ENCODE measurements at places on chromosomes 6 and 20.

DNA sequence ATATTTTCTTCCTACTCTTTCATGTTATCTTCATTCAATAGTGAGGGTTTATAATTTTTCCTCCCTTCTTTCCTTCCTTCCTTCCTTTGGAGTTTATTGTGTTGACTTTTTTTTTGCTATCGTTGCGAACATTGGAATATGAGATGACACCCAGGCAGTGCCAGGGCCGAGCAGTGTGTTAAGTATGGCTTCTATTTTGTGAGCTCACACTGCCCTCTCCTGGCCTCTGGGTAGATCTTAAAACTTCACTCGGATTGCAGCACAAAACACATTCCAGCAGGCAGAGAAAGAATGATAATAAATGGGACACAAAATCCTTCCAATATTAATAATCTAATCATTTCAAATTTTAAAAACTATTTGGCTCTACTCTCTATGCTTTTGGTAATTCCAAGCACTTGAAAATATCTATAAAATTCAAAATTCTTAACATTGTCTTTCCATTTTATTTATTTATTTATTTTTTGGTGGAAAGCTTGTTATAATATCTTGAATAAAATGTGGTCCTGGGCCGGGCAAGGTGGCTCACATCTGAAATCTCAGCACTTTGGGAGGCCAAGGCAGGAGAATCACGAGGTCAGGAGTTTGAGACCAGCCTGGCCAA, 147.4 kb upstream of the OLIG3 start:
- peak; percentile 64 for DNase-seq

DNA sequence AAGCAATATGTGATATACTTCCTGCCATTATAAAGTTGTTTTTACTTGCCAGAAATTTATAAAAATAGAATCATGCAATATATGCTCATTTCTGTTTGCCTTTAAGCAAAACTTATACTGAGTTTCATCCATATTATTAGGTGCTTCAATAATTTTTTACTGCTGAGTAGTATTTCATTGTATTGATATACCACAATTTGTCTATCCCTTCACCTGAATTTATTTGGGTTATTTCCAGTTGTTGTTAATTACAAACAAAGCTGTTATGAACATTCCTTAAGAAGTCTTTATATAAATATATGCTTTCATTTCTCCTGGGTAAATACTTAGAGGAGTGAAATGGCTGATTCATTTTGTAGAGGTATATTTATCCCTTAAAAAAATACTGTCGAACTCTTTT, 864.1 kb downstream of the HACE1 start:
- no peak for DNase-seq

GRCh38 chr20:63500151-63500901, 1.4 kb upstream of the EEF1A2 start:
- no peak for DNase-seq

DNA sequence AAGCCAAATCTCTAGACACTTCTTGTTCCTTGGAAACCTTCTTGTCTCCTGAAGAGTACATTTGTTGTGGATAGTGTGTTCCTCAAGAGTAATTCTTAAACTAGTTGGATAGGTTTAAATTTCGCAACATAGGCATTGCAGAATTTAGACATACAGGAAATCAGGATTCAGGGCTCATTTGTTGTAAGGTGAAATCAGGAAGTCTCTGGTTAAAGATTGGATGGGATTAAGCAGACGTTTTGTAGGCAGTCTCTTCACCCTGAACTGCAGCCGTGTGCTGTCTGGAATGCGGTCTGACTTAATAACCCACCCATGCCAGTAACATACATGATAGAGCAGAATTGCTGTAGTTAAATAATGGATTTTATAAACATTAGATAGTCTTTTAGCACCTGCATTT, 21.7 kb downstream of the HIVEP1 start:
- no peak for DNase-seq

GRCh38 chr6:13946506-13946905, 21.8 kb downstream of the RNF182 start:
- no peak for DNase-seq

DNA sequence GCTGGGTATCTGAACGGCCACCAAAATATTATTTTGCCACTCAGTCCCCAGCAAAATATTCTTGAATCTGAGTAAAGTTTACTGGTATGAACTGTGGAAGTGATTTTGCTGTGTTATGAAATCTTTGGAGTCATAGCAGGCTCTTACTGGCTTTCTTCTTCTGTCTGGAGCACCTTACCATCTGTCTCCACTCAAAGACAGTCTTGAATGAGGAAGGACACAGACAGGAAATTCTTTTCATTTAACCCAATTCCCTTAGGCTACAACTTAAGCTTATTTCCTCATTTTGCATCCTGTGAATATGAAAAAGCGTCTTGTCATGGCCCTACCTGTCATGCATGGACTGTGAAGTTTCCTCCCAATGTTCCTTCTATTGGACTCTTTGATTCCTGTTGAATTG, 24.7 kb downstream of the FNDC1 start:
- peak; percentile 39 for DNase-seq

GRCh38 chr20:45867819-45868176, 10.4 kb downstream of the ZSWIM3 start:
- peak; percentile 87 for DNase-seq

DNA sequence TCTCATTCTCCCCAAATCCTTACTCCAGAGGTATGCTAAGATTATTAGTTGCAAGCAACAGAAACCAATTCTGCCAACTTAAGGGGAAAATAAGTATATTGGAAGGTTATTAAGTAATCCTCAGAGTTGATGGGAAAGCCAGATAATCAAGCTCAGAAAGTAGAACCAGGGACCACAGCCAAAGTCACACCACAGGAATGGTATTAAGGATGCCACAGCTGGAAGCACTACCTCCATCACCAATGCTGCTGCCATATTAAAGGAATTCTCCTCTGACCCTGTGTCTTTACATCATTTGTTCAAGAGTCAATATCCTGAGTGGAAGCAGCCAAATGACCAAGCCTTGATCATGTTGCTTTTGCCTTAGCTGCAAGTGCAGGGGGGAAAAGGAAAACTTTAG, 9.9 kb downstream of the PROCR start:
- DNase-seq: peak; percentile 25

DNA sequence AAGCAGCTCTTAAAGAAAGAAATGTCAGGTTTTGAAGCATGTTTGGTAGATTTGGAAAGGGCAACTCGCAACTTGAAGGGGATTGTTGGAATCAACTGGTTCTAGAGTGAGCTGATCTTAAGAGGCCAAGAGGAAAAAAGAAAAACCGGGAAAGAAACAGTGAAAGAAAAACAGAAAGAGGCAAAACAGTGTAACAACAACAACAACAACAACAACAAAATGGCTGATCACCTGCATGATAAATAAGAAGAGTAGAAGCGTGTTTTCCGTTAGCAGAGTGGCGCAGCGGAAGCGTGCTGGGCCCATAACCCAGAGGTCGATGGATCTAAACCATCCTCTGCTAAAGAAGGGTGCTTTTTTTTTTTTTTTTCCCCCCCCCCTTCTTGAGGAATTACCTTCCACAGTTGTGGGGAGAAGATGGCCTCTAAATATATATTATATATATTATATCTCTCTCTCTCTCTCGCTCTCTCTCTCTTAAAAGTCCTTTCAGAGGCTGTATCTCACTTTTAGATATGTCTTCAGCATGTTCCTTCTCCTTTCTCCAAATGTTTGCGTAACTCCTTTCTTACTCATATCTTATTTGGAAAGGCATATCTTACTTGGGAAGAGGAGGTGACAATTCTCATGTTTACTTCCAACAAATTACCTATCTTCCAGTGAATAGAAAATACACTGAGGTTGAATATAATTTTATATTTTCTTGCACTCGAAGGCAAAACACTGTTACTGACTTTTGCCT, 134.4 kb downstream of the OR2B2 start:
- DNase-seq: no peak
